ENCODE measurements at places on chromosomes 1 and 21. TPM values are rescaled to one million over a fixed set of nuclear protein-coding genes. Genes with fewer than 3 reads are reported as not detected.

DNA sequence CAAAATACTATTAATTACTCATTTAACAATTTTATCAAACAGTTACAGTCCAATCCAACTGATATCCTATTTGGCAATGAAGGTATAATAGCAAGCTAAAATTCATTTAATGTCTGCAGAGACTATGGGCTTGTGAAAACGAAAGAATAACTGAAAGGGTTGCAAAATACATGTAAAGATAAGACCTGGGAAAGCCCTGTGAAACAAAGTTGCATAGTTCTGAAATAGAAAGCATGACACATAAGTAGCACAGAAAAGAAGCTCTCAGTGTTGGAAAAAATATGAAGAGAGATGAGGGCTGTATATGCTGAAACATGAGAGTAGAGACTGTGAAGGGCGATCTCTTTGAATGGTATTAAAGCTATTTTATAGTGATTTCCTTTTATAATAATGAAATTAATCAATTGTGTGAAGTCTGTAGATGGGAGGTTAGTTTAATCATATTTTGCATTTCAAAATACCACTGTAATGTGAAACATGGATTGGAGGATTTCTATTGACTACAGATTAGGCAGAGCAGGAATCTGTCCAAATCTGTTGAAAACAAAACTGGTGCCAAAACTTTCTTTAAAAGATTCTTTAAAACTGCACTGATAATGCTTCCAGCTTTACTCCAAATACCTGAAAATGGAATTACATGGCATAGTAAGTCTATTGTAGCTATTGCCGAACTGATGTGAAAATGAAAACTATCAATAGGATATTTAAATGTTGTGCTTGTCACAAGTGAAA is 1518.9 kb upstream of the B3GALT2 start:
- no peak for DNase-seq

Gene TP73
- 3.4 TPM for total RNA-seq

DNA sequence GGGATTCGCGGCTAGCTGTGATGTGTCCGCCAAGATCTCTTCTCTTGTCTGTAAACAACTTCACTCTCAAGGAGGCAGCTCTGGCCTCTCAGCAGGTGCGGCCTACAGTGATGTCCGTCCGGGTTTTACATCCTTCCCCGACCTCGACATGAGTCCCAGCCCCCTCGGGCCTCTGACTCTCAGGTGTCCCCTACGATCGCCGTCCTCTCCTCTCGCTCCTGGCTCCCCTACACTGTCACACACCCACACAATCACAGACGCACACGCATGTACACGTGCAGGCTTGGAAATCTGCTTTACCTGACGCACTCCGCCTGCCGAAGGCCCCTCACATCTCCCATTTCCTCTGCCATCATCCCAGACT is 797 bp upstream of the RSPH1 start:
- DNase-seq = peak; percentile 74

DNA sequence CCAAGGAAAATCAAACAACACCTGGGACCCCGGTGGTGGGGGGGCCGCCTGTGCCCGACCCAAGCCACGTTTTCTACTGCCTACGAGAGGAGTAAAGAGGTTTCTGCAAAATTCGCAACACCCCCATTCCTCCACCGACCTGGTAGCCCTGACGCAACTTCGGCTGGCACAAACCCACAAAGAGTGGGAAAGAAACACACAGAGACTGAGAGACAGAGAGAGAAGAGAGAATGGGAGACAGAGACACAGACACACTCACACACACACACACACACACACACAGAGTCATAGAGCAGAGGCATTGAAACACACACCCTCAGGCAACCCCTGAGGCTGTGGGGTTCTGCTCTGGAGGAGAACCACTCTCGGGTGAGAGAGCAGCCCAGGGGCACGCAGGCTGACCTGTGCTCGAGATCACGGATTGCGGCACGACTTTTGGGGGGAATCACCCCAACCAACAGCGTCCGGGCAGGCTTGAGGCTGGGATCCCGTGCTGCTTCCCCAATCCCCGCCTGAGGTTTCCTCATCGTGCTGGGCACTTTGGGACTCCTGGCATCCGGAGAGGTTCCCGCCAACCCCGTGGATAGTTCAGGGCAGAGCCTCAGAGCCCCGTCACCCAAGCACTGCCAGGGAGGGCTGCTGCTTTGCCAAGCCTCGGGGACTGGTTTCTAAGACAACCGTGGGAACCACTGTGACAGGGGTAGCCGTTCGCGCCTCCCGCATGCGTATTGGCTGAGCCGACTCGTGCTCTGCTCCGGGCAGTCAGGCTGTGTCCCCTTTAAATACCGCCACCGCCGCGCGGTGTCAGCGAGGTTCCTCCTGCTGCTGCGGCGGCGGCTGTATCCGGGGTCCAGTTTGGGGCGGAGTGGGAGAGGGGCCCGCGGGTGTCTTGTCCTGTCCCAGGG is 682.4 kb upstream of the TPTE start:
- no peak for DNase-seq

DNA sequence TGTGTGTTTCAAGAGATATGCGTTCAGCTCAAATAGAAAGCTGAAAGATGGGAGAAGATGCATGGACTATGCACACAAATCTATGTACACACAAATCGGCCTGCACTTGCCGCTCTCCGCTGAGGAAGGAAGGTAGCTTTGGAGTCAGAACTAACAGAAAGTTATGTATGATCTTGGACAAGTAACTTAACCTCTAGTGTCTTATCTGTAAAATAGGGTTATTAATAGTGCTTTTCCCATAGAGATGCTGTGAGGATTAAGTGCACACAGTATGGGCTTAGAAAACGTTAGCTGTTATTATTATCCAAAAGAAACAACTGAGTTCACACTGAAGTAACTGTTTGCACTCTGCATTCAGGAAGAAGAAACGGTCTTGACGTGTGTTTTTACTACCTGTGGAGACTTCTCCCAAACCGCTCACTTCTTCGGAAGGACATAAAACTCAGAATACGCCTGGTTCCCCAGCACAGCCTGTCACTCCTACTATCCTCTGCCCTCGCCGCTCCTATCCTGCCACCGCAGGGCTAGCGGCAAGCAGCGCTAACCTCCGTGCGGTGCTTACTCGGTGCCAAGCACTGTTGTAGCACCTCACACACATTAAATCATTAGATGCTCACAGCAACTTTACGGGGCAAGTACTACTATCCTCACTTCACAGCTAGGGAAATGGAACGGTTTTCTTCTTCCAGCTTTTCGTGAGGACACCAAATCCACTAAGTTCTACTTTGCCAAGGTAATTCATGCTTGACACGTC is 1.3 kb downstream of the TGFBR3 start:
- peak; percentile 56 for DNase-seq

Gene SLC37A1
- 30.3 TPM for total RNA-seq

- DNase-seq = no peak
Measured at GRCh38 chr1:246629030-246629429, 62.8 kb downstream of the CNST start.

DNA sequence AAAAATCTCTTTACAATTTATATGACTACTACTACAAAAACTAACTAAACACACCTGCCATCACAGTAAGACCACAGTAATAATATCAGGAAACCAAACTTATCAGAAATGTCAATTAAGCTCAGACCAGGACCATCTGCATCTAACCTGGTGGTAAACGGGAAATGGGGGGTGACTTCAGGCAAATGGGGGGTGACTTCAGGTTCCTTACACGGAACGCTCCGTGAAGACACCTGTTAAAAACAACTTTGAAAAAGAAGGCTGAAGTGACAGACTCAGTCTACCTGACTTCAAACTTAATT is 15.8 kb downstream of the PRDM15 start:
- DNase-seq = no peak

DNA sequence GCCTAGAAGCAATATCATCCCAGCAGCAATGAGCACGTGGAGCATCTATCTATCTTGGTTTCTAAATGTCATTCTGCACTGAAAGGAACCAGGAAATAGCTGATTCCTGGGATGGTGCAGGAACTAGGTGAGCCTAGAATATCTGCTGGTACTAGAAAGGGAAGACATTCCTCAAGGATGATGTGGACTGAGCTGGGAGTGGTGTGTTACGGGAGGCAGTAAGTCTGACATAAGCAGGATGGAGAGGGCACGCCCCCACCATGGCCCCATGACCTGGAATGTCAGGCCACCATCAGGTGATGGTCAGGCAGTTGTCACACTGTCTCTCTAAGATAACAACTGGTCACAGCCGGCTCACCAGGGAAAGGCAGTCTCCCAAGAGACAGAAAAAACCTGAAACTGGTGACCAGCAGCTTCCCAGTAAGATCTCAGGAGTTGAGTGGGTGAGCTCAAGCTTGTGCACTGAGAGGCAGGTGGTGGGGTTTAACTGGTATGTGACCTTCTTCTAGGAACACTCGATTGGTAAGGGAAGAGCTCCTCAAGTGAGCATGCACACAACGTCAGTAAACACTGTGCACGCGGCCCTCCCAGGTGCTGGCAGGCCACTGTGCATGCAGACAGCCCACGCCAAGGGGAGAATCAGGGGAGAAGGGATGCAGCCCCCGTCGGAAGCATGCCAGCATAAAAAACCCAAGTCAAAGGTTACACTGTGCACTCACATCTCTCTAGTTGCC is 148.7 kb downstream of the ADSS2 start:
- no peak for DNase-seq

Gene RHCE
- total RNA-seq = 0.17 TPM

Gene RNU1-3
- under 0.01 TPM for total RNA-seq

- no peak for DNase-seq
Measured at GRCh38 chr21:36792505-36792967, 93.6 kb downstream of the SIM2 start.

GRCh38 chr1:236417336-236417735 is 23.2 kb downstream of the EDARADD start:
- no peak for DNase-seq

- DNase-seq = no peak
Measured at GRCh38 chr1:121587777-121588176, 403.0 kb downstream of the SRGAP2C start.

DNA sequence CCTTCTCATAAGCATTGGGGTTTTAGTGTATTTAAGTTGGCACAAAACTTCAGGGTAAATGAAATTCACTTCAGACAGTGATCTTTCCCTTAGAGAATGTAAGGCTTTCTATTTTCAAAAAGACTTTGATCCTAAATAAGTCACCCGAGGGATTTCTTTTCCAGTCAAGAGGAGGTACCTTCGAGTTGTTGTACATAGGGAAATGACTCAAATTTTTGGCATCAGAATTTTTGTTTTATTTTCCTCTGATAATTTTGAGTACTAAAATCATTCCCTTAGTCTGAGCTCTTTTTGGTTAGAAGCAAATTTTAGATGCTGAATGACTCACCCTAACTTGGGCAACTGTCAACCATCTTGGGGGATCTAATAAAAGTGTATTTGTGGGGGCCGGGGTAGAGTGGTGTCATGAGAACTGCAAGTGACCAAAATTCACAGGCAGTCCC is 193.9 kb downstream of the DHRS3 start:
- no peak for DNase-seq

Gene HSPA6
- not detected for total RNA-seq

- no peak for DNase-seq
Measured at GRCh38 chr1:210571356-210572284, 242.9 kb downstream of the HHAT start.

Gene ADORA1
- total RNA-seq = 3.8 TPM

Gene ENSA
- total RNA-seq = 200 TPM

Gene ARL8A
- total RNA-seq = 30.3 TPM
